ENCODE measurements at places on chromosomes 2 and 18.

- DNase-seq = no peak
Measured at GRCh38 chr18:73006331-73006730, 138.5 kb upstream of the NETO1 start.

DNA sequence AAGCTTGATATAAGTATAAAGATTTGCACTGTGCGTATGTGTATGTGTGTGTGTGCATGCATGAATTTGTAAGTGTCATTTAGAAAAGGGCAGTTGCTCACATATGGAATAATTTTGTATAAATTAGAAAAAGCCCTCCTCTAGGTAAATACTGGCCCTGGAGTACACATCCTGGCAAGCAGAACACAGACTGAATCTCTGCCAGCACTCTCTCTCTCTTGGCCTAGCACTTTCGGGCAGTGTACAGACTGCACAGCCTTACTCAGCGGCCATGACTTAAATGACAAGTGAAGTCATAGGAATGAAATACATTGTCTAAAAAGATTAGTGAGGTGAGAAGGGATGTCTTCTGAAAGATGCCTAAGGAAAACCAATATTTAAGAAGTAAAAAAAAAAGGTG, 214.1 kb downstream of the RDH14 start:
- no peak for DNase-seq

DNA sequence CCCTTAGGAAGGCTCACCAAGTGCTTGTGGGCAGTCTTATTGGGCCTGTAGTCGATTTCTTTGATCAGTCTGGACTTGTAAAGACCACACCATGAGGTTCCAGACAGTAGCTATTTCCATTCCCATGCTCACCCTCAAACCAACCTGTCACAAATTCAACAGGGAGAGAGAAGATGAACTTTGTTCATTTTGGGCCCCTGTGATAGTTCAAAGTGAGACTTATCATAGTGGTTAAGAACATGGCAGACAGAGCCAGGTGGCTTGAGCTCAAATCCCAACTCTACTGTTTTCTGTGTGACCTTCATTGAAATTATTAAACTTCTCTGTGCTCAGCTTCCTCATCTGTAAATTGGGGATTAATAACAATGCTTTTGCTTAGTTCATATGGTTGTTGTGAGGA, 53.9 kb upstream of the CTLA4 start:
- no peak for DNase-seq

DNA sequence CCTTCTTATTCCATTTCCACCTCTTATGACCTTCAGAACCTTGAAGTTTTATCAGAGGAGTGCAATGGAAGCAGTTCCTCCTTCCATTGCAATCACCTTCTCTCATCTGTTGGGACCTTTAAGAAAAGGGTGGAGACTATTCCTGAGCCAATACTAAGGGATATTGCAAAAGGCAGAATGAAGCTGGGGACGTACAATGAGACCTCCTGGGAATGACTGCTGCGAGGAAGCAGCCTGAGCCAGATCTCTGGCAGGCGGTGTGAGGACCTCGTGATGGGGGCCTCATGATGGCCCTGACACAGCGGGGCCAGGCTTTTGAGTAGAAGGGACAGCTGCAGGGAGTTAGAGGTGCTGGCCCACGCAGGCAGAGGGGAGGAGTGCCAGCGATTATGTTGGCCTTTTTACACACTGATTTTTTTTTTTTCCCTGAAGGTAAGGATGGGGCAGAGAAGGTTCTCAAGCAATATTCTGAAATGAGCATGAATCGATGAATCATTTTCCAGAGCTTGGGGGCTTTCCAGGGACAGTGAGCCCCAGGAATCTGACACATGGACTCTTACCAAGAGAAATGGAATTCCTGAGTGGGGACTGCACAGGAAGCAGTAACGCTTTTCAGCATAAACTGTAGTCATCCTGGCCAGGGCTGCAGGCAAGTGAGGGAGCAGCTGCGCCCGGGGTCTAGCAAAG, 40.0 kb upstream of the LAPTM4A start:
- no peak for DNase-seq

DNA sequence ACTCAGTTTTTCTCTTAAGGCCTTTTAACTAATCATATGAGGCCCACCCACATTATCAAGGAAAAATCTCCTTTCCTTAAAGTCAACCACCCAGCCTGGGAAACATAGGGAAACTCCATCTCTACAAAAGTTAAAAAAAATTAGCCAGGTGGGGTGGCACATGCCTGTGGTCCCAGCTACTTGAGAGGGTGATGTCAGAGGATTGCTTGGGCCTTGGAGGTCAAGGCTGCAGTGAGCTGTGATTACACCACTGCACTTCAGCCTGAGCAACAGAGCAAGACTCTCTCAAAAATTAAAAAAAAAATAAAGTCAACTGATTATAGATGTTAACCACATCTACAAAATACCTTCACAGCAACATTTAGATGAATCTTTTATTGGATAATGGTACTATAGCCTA, 5.8 kb downstream of the DPYSL5 start:
- no peak for DNase-seq

DNA sequence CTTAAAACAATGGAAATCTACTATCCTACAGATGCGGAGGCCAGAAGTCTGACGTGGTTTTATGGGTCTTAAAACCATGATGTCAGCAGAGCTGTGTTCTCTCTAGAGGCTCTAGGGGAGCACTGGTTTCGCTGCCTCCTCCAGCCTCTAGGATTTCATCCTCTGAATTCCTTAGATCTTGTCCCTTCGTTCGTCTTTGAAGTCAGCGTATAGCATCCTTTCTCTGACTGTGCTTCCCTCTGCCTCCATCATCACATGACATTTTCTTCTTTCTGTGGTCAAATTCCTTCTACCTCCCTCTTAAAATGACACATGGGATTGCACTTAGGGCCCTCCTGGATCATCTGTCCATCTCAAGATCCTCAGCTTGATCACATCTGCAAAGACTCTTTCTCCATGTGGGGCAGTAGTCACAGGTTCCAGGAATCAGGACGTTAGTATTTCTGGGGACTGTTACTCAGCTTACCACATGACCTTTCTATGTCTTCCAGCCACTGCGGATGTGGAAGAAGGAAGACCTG, 22.7 kb upstream of the NCK2 start:
- DNase-seq = no peak

DNA sequence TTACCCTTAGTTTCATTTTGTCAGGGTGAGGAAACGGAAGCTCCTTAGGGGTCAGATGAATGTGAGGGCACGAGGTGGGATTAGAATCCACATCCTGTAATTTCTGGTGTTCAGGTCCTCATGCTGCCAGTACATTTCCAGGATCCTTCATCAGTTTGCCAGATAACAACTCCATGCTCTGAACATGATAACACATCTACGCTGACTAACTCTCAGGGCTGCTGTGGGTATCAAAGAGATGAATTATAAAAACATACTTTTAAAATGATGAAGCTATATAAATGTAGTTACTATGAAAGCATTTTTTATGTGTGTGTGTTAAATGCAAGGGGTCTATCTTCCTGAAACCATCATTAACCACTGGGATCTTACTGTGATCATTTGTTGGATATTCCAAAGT, 325.9 kb downstream of the SLC8A1 start:
- DNase-seq = no peak

- DNase-seq = no peak
Measured at GRCh38 chr2:160660741-160661140, 167.1 kb upstream of the RBMS1 start.

GRCh38 chr2:37507703-37508102, 163.3 kb downstream of the QPCT start:
- no peak for DNase-seq

DNA sequence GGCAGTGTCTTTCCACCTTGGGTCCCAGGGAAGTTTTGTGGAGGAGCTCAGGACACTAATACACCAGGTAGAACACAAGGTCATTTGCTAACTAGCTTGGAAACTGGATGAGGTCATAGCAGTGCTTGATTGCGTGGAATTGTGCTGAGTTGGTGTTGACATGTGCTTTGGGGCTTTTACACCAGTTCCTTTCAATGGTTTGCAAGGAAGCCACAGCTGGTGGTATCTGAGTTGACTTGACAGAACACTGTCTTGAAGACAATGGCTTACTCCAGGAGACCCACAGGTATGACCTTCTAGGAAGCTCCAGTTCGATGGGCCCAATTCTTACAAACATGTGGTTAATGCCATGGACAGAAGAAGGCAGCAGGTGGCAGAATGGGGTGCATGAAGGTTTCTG, 5.9 kb downstream of the CTLA4 start:
- DNase-seq = no peak

GRCh38 chr2:85737961-85738360, 15.8 kb upstream of the ATOH8 start:
- DNase-seq = no peak

- no peak for DNase-seq
Measured at GRCh38 chr2:135144343-135144742, 92.3 kb downstream of the RAB3GAP1 start.

DNA sequence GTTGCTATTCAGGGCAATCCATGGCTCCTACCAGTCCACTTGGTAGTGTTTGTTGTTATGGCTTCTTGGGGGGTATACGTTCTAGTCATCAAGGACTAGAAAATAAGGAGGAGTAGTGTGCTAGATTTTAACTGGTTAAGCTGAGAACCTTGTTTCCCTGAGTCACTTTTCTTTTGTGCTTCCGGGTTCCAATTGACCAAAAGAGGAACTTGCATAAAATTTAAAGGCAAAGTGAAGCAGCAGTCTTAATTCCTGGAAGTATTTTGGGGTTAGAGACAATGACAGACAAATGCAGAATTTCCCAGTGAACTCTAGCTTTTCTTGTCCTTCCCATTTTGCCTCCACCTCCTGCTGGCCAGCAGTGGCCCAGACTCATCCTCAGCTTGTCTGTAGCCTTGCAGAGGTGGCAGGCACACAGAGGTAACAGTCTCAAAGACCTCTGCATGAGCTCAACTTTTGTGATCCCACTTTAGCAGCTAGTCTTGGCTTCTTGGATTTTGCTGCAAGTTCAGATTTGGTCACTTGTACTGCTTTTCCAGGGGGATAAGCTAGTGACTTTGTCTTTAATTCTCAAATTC, 1105.8 kb upstream of the NXPH2 start:
- no peak for DNase-seq

DNA sequence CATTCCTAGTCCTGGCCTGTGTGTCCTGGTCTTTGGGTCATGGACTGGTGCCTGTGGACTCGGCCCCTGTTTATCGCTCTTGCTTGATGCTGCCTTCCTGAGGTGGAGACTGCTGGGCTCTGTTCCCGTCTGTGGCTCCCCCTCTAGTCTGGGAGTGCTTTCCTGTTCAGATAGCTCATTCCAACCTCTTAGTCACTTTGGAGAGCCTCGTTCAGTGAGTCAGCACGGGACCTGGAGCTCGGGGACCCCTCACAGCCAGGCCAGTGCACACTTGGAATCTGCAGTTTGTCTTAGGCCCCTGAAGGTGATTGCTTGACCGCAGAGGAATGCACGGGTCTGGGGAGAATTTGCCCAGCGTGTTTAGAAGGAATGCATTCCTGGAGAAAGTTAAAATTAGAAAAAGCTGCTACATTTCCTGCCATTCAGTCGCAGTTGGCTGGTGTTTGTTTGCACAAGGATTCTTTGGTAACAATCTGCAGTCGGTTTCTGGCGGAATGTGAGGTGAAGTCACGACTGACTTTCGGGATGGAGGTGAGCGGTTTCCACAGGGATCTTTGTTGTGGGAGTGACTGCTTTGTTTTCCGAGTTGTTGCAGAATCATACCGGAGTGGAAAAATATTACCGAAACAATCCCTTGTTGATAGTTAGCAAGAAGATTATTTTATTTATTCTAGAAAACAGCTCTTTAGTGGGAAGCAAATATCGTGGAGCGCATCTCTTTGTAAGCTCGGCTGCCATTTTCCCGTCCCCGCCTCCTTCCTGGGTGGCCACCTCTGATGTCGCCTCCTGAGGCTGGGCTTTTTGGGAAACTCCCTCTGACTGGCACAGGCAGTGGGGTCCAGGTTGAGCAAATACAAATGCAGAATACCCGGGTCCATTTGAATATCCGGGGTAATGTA, 29.6 kb downstream of the SH3BP4 start:
- DNase-seq = no peak

- DNase-seq = no peak
Measured at GRCh38 chr2:154386186-154386585, 312.3 kb upstream of the KCNJ3 start.

GRCh38 chr2:112885506-112885902, 25.5 kb upstream of the IL37 start:
- no peak for DNase-seq

GRCh38 chr2:236728916-236729670, 159.5 kb downstream of the ACKR3 start:
- no peak for DNase-seq

GRCh38 chr2:26683583-26683982, 8.9 kb upstream of the KCNK3 start:
- DNase-seq = no peak

- no peak for DNase-seq
Measured at GRCh38 chr2:152444448-152444847, 109.5 kb downstream of the FMNL2 start.

- no peak for DNase-seq
Measured at GRCh38 chr2:88221365-88221942, 51.3 kb downstream of the THNSL2 start.

DNA sequence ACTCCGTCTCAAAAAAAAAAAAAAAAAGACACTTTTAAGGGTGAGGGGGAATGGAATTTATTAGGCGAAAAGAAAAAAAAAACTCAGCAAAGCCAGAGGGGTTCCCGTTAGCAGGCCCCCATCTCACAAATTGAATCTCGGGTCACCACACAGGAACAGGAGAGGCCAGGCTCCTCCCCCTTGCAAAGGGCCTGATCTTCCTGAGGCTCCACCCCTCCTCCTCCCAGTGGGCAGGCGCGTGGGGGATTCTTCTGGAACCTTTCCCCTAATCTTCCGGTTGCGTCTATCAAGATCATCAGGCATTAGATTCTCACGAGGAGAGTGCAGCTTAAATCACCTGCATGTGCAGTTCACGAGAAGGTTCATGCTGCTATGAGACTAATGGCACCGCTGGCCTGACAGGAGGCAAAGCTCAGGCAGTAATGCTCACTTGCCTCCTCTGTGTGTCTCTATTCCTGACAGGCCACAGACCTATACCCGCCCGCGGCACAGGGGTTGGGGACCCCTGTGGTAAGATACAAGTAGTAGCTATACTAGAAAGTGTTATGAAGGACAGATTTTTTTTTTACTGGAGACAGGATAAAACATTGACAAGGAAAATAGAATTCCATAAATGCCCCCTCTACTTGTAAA, 45.8 kb downstream of the TAF4B start:
- DNase-seq = no peak

- DNase-seq = no peak
Measured at GRCh38 chr2:120943403-120944034, 207.9 kb downstream of the GLI2 start.

DNA sequence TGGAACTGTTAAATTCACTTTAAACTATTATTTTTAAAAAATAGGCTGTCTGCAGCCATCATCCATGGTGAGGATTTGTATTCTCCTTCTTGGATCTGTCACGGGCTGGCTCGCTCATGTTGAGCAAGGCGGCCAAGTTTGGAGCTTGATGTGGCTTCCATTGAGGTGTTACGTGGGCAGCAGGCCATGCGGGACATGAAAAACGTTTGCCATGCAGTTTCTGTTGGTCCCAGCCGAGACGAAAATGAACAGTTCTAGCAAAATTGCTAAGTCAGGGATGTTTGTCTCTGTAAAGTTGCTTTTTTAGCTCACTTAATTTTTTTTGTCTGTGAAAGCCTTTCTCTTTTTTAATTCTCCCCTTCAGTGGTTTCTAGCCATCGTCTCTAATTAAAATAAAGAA, 70.2 kb upstream of the MGAT5 start:
- no peak for DNase-seq

- DNase-seq = no peak
Measured at GRCh38 chr2:9057939-9058761, 54.7 kb upstream of the MBOAT2 start.

Data from NCI-H526 (cell line).